Panc1 (cell line): ENCODE measurements at places on chromosomes 16 and 17. TPM values are rescaled to one million over a fixed set of nuclear protein-coding genes. Genes with fewer than 3 reads are reported as not detected.

DNA sequence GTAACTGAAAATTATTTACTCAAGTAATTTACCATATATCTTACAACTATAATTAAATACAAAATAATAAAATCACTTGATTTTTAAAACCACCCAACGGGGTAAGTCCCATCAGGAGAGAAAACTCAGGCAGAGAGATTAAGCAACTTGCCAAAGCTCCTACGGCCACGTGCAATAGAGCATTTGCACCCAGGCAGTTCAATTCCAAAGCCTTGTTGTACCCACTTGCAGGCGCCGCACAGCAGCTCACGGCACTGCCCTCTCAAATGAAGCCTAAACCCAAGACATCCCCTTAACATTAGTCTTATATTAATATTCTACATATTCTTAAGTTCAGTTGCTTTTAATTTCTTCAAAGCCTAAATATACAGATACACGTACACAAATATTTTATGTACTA is 75.7 kb downstream of the SPAG9 start:
- DNase-seq, result no peak

DNA sequence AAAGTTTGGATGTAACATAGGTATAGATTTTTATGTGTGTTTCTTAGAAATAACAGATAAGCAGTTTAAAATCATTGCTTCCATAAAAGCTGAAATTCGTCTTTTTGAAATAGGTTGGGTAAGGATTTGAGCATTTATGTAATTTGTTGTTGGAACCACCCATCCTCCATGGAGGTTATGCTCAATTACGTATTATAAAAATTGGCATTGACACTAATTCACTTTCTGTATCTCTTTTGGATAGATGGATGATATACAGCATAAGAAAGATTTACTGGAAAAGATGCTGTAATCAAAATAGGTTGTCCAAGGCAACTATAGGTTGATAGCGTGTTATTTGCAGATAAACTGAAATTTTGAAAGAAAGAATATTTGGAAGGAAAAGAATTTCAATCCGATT is 105.5 kb downstream of the PRKCA start:
- no peak for DNase-seq

DNA sequence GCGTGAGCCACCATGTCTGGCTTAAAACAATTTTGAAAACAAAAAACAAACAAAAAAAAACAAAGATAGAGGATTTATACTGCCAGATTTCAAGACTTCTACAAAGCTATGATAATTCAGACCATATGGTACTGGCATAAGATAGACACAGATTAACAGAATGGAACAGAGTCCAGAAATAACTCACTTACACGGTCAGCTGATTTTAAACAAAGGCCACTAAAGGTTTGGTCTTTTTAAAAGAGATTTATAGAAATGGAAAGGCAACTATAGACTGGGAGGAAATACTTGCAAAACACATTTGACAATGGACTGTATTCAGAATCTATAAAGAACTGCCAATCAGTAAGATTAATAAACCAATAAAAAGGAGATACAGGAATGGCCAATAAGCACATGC is 48.6 kb upstream of the MNT start:
- DNase-seq, result no peak

- DNase-seq, result no peak
Measured at GRCh38 chr16:14958323-14958600, 16.6 kb upstream of the PDXDC1 start.

DNA sequence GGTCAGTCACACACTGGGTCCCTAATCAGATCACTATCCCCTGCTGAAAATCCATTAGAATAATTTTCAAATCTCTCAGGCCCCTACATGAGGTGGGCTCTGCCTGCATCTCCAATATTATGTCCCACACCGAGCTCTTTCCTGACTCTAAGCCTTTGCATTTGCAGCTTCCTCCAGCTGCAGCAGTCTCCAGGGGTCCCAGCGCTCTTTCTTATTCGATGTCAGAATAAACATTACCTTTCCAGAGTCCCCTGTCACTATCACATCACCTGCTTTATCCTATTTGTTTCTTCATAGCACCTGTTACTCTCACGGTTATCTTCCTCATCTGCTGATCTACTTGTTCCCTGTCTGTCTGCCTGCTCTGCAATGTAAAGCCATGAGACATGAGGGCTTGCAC is 57.3 kb upstream of the MON1B start:
- no peak for DNase-seq

DNA sequence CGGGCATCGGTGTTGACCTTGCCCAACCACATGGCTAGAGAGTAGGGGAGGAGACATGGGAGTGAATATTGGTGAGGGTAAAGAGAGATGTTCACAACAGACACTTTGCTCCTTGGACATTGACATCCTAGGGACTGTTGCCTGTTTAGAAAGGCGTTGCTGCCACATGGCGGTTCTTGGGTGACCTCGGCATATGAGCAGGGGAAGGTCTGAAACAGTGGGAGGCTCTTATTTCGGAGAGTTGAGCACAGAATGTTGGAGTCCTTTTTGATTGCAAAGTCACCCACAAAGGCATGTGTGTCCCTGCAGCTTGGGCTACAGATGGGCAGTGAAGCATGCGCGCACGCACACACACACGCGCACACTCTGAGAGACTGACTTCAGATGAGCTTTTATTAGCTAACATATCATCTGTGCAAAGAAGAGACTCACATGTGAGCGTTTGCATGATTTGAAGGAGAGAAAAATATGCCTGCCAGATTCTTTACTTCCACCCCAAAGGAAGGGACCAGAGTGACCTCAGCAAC is 104.4 kb downstream of the SHISA9 start:
- no peak for DNase-seq

- no peak for DNase-seq
Measured at GRCh38 chr17:7523033-7523432, 25.8 kb upstream of the TNFSF12 start.

DNA sequence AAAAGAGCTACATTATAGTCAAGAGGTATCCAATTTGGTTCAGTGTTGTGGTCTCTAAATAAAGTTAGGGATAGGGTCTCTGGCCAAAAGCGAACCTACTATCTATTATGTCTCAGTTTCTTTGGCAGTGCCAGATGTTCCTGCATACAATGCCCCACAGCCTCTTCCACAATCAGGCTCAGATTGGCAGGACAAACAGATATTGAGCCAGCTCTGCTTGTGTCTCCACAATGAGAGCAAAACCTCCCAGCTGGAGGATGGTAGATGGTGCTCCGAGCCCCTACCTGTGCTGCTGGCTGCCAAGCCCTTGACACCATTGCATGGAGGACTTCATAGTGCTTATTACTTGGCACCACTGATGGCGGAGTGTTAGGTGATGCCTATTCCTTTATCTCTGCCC is 19.7 kb downstream of the PHAF1 start:
- no peak for DNase-seq

DNA sequence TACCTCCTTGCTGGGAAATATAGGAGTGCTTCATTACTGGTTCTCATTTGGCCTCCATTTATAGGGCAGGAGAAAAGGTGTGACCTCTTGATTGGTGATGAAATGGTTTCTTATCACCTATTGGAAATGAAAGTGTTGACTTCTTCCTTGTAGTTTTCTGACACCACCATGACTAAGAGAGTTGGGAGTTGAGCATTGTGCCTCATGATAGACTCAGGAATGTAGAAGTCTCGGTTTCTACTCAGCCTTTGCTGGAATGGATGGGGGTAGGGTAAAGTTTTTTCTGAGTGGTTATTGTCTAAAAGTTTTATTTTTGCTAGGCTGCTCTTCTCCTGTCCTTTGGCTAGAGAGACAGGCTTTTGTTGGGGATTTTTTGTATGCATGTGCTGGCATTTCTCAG is 117.4 kb downstream of the PHKB start:
- no peak for DNase-seq

DNA sequence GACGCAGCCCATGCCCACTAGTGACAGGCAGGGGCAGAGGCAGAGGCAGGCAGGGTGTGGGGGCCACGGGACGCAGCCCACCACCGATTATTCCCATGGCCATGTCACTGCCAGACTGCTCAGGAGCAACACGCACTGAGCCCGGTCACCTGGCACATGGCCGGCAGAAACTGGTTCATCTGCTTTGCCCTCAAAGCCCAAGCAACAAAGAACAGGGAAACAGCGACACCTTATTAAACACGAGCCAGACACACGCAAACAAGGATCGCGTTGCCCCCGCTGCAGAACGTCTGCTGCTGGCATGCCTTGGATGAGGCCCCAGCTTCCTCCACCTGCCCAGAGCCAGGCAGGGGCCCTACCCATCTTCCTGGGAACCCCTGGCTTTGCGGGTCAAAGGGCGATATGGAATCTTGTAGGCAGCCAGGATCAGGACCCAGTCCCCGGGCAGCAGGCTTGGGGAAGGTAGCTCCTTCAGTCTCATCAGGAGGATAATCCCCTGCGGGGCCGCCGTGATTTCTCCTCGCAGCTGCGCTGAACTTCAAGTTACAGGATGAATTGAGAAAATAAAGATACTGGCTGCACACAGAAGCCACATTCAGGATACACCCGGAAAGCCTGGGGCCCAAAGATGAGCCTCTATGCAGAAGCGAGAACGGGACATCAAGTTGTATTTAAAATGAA is 4.8 kb downstream of the TBC1D16 start:
- DNase-seq, result no peak

CLEC18B gene
- total RNA-seq, result not detected

PLLP gene
- 0.72 TPM for total RNA-seq

TM4SF5 gene
- total RNA-seq, result not detected

BAIAP3 gene
- total RNA-seq, result 9.4 TPM

MAPT gene
- total RNA-seq, result 0.59 TPM

HYDIN gene
- total RNA-seq, result 0.80 TPM

CHRNE gene
- 0.13 TPM for total RNA-seq
